Ammon's horn (tissue), 1 donor: ENCODE measurements at places on chromosomes 6 and 20.

GRCh38 chr6:159213405-159213804 lies 44.2 kb downstream of the FNDC1 start:
- no peak for DNase-seq

GRCh38 chr20:45701873-45702272 lies at the start of gene WFDC13:
TSS of gene WFDC13 (plus strand) at chr20:45702038. CDS start at chr20:45702124, 86 bp downstream.
- peak; percentile 3 for DNase-seq

- no peak for DNase-seq
Observed at GRCh38 chr6:391559-392440, at the start of gene IRF4. TSS of gene IRF4 (plus strand) at chr6:391752. CDS start at chr6:393153, 1,401 bp downstream.

DNA sequence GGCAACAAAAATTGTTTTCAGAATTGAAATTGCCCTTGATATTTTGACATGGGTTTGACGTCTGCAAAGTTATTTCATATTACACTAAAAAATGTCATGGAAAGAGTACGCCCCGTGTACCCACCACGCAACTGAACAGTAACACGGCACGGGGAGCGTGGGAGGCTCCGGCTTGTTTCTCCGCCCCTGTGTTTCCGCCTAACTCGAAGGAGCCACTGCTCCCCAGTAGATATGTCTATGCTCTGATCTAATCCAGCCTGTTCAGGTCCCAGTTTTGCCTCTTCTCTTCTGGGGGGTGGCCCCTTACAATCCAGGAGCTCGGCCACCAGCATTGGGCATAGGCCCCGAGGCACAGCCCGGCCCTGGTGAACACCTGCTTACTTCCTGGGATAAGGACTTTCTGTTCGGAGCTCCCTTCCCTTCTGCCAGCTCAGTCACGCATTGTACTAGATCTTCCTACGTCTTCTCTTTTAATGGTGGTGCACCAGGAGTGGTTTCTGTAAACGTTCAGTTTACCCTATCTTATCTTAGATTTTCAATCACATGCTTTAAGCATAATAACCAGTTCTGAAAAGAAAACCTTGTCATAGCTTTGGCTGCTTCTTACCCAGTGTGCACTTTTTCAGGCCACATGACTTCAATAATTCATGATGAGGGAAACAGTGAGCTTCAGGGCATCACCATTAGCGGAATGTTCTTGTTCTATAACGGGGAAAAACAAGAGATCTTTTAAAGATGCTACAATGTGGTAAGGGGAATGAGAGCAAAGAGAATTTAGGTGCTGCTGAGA lies 43.9 kb upstream of the EXOC2 start:
- DNase-seq = no peak

GRCh38 chr6:70282919-70283461 lies 19.9 kb downstream of the COL9A1 start:
- DNase-seq = no peak

GRCh38 chr20:10798811-10799210 lies 125.0 kb upstream of the JAG1 start:
- DNase-seq = no peak

- DNase-seq = no peak
Observed at GRCh38 chr6:104771258-104771832, 88.4 kb downstream of the HACE1 start.

DNA sequence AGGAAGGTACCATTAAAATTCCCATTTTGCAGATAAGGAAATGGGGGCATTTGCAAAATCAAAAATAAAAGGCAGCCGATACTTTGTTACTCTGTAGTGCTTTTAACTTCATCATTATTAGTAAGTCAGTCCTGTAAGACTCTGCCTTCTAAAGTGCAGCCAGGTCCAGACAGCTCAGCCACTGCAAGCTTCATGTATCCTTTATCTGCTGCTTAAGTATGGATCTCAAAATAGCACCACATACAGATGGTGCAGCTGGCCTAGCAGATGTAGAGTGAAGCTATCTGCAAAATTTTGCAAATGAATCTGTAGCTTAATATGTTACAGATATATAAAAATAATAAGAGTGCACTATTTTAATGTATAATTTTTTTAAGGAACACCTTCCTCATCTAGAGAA lies 53.4 kb downstream of the NUS1 start:
- peak; percentile 14 for DNase-seq

DNA sequence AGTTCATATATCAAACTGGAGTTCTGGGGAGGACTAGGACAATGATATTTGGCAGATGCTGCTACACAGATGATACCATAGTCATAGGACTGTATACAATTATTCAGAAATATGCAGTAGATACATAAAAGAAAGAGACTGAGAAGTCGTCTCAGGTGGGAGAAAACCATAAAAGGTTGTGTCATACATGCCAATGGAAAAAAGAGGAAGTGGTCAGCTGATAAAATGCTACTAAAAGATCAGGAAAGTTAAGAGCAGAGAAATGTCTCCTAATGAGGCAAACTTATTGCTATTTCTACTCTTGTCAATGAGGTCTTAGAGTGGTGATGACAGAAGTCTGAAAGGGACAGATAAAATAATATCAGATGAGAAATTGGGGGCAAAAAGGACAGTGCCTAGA lies 407.6 kb downstream of the COL12A1 start:
- DNase-seq = no peak

GRCh38 chr6:47066418-47066817 lies 24.3 kb upstream of the ADGRF1 start:
- DNase-seq = no peak

DNA sequence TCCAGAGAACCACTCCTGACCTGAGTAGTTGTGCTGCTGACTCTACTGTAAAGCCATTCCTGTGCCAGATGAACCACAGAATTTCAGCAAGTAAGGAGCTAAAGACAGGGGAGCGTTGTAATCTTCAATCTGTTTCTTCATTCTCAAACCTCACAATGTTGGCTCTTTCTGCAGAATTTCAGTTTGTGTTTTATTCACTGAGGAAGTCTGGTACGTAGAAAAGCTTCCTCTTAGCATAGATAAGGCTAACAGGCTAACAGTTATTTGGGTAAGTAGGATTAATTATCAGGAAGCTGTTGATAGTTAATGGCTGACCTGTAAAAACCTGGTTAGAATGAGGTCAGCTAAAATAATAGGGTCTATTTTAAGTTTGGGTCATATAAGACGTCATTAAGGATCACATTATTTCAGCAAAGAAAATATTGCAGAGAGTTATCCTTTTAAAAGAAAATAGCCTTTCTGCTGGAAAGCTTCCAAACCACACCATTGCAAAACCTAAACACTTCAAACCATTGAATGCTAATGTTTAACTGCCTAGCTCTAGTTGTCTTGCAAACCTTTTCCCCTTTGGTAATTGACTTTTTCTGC lies 14.1 kb upstream of the TENT5A start:
- peak; percentile 22 for DNase-seq

- no peak for DNase-seq
Observed at GRCh38 chr6:120108061-120108795, 758.7 kb upstream of the MAN1A1 start.

DNA sequence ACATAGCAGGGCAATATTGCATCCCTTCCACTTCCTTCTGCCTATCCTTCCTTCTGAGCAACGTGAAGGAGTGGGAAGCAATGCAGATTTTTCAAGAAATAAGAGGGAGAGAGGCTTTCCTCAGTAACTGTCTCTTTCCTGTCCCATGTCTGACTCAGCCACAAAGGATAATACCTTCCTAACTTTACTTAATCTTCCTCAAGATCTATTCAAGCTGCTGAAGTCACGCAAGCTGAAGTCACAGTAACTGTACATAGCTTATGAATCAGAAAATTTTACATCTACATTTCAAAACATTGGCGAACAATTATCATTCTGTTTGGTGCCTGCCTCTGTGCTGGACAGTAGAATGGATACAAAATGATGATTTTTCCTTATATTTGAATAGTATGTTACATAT lies 86.4 kb upstream of the POU3F2 start:
- no peak for DNase-seq

- DNase-seq = no peak
Observed at GRCh38 chr6:39546731-39547130, 178.5 kb downstream of the KIF6 start.

DNA sequence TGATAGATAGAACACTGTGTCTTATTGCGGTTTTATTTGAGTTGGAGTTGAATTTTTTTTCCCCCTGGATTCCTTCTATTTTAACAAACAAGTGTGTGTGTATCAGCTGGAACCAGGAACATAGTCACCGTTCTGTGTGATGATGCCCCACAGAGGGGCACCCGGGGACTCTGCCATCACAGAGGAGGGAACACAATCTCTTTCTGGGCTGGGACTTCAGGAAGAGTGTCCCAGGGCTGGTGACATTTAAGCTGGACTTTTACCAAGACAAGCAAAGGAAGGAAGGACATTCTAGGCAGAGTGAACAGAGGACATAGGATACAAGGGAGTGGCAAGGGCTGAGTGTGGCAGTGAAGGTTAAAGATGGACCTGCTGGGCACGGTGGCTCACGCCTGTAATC lies 33.2 kb downstream of the TAF8 start:
- DNase-seq = no peak

- no peak for DNase-seq
Observed at GRCh38 chr6:82073484-82073883, 174.1 kb downstream of the IBTK start.
